ENCODE measurements at places on chromosomes 7 and 10. TPM values are rescaled to one million over a fixed set of nuclear protein-coding genes. Genes with fewer than 3 reads are reported as not detected.

The ANKRD30A gene
- not detected for total RNA-seq

The TBC1D12 gene
- 5.5 TPM for total RNA-seq

The SAP25 gene
- 0.08 TPM for total RNA-seq

The CTAGE15 gene
- not detected for total RNA-seq

The CYP2C19 gene
- total RNA-seq, result not detected

The HABP2 gene
- not detected for total RNA-seq

The SCART1 gene
- total RNA-seq, result 2.7 TPM

The DENND2A gene
- 0.75 TPM for total RNA-seq

The HSPA12A gene
- 15.7 TPM for total RNA-seq

The NACAD gene
- 0.47 TPM for total RNA-seq

The ANKMY2 gene
- 19.2 TPM for total RNA-seq

The ITIH5 gene
- total RNA-seq, result 0.08 TPM

The UBTD1 gene
- total RNA-seq, result 16.3 TPM

The KCNH2 gene
- total RNA-seq, result 0.08 TPM

The PNLIPRP1 gene
- not detected for total RNA-seq

The C10orf105 gene
- under 0.01 TPM for total RNA-seq

The CUBN gene
- total RNA-seq, result 3.4 TPM

The ELN gene
- total RNA-seq, result 385 TPM

The ZPBP gene
- not detected for total RNA-seq

The CARD11 gene
- not detected for total RNA-seq

The PPP3CB gene
- total RNA-seq, result 21.1 TPM

The PPP1R3A gene
- not detected for total RNA-seq

The STEAP4 gene
- total RNA-seq, result 0.08 TPM

The VWA2 gene
- total RNA-seq, result 0.08 TPM

The CALHM3 gene
- not detected for total RNA-seq

The ZMIZ2 gene
- 8.3 TPM for total RNA-seq

The BLNK gene
- total RNA-seq, result not detected

The PDE6C gene
- total RNA-seq, result not detected

The COL17A1 gene
- total RNA-seq, result 0.23 TPM

The TSPAN33 gene
- 0.12 TPM for total RNA-seq

The TMEM184A gene
- total RNA-seq, result not detected

The TEX36 gene
- total RNA-seq, result not detected

The MMD2 gene
- total RNA-seq, result not detected

The ANKRD2 gene
- total RNA-seq, result 0.15 TPM

The TRIM74 gene
- total RNA-seq, result not detected

The MRC1 gene
- not detected for total RNA-seq

The GIMAP8 gene
- 0.12 TPM for total RNA-seq

The ARHGAP22 gene
- total RNA-seq, result 28.0 TPM

The TRPV6 gene
- not detected for total RNA-seq

Data from smooth muscle cell of the coronary artery (primary cell).